Thoracic aorta (tissue), 2 donors: ENCODE measurements at places on chromosomes 11 and 22. TPM values are rescaled to one million over a fixed set of nuclear protein-coding genes. Genes with fewer than 3 reads are reported as not detected.
A peak's percentile ranks its signal among the peaks of the same experiment; 100 is the strongest.

- no peak overlapping the region for H3K4me3 ChIP-seq
- no peaks in the 10 kb centered on the region for H3K27me3 ChIP-seq
- H3K4me1 ChIP-seq, result no peaks in the 10 kb centered on the region
- H3K27ac ChIP-seq, result no peak overlapping the region
- DNase-seq, result no peak
These were observed 13.5 kb downstream of the EIF3L start for GRCh38 chr22:37862570-37863325.

- H3K36me3 ChIP-seq, result no peaks in the 10 kb centered on the region
- H3K4me1 ChIP-seq, result peaks cover 50% of the 10 kb centered on the region
- H3K4me3 ChIP-seq, result peak overlapping the region; percentile 35
- no peaks in the 10 kb centered on the region for H3K27me3 ChIP-seq
- peak overlapping the region; percentile 86 for H3K27ac ChIP-seq
These were observed 526.0 kb downstream of the ETS1 start for GRCh38 chr11:128061281-128061871.

- H3K36me3 ChIP-seq, result no peaks in the 10 kb centered on the region
- H3K4me1 ChIP-seq, result no peaks in the 10 kb centered on the region
- no peak overlapping the region for H3K27ac ChIP-seq
- peaks cover 31% of the 10 kb centered on the region for H3K27me3 ChIP-seq
- peak overlapping the region; percentile 17 for H3K4me3 ChIP-seq
These were observed 16.5 kb upstream of the PAX6 start for GRCh38 chr11:31827455-31828206.

GRCh38 chr11:17839450-17839849 lies 104.9 kb downstream of the KCNC1 start:
- H3K4me3 ChIP-seq, result no peak overlapping the region
- no peaks in the 10 kb centered on the region for H3K4me1 ChIP-seq
- H3K36me3 ChIP-seq, result no peaks in the 10 kb centered on the region
- DNase-seq, result no peak
- H3K27me3 ChIP-seq, result no peaks in the 10 kb centered on the region

- H3K27ac ChIP-seq, result peak overlapping the region; percentile 31
- no peaks in the 10 kb centered on the region for H3K27me3 ChIP-seq
- no peak overlapping the region for H3K4me3 ChIP-seq
These were observed 50.2 kb downstream of the C22orf31 start for GRCh38 chr22:29011240-29012100.

DNA sequence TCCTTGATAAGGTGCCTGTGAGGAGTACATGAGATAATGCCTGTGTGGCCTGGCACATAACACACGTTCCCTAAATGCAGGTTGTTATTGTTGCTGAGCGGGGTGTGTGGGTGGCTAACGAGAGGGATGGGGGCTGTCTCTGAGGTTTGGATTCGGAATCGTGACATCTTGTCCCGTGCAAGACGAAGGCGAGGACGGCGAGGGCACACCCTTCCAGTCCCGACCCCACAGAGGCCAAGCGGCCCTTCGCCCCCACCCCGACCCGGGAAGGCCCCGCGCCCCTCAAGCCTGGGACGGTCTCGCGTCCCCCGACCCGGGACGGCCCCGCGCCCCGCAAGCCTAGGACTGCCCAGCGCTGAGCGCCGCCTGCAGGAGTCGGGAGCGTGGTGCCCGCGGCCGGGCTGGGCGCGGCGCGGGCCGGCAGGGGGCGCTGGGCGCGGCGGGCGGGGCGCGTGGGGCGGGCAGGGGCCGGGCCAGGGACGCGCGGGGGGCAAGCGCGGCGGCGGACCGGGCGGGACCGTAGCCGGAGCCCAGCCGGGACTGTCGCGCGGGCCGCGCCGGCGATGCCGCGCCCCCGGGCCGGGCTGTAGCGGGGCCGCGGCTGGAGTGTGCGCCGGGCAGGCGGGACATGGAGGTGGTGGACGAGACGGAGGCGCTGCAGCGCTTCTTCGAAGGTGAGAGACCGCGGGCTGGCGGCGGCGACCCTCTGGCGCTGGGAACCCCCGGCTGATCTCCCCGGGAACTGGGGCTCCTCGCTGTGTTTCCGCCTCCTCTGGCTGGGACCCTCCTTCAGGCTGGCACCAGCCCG lies at the start of gene MYRF:
MYRF (plus strand) TSS at position 520 of the 808 bp plus-strand sequence; CDS start at position 629, 109 bp downstream.
- H3K4me1 ChIP-seq, result no peaks in the 10 kb centered on the region
- no peaks in the 10 kb centered on the region for H3K36me3 ChIP-seq
- H3K27ac ChIP-seq, result no peak within 1 kb of the TSS
- peak within 1 kb of the TSS; percentile 67 for H3K4me3 ChIP-seq

- no peak overlapping the region for H3K4me3 ChIP-seq
- no peak for DNase-seq
- no peaks in the 10 kb centered on the region for H3K27me3 ChIP-seq
These were observed 479.9 kb downstream of the INSC start for GRCh38 chr11:15594607-15595006.

DNA sequence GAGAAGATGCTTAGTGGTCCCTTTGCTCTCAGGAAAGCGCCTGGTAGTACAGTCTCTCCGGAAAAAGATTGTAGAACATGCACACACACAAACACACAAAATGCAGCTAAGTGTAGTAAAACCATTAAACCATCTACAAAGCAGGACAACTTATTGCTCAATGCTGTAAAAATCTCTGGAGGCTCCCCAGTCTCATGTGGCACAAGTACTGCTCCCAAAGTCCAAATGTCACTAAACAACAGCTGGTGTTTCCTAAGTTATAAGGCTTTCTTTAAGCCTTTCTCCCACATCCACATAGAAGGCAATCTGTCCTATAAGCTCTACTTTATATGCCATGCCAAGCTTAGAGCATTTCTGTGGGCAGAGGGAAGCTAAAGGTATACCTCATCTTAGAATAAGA lies 32.9 kb downstream of the CDON start:
- DNase-seq, result no peak
- H3K27me3 ChIP-seq, result no peaks in the 10 kb centered on the region
- no peak overlapping the region for H3K4me3 ChIP-seq
- no peaks in the 10 kb centered on the region for H3K4me1 ChIP-seq
- H3K36me3 ChIP-seq, result no peaks in the 10 kb centered on the region

- no peaks in the 10 kb centered on the region for H3K36me3 ChIP-seq
- H3K27ac ChIP-seq, result no peak overlapping the region
- no peaks in the 10 kb centered on the region for H3K4me1 ChIP-seq
- no peak overlapping the region for H3K4me3 ChIP-seq
- no peak for DNase-seq
- H3K27me3 ChIP-seq, result no peaks in the 10 kb centered on the region
These were observed 585.3 kb upstream of the FAT3 start for GRCh38 chr11:91639359-91639758.

DNA sequence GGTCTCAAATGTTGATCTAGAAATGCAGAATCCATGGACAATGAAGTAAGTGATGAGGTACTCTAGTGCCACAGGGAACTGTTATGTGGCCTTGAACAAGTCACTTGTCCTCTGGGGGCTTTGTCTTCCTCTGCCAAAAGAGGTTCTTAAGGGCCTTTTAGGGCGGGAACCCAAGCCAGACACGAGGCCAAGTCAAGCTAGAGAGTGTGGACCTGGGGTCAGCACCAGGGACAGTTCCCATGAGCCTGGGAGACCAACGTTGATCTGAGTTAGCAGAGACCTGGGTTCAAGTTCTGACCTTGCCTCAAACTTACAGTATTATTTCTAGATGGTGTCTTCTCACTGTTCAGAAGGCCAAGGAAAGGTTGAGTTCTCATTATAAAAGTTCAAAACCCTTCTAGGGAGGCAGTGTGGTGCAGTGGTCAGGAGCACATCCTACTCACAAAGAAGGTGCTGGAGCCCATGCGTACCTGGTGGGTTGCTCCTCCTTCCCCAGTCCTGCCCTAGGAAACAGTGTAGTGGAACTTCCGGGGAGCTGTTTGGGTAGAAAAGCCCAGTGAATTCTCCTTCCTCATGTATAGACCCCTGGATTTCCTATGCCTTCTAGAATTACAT lies 121.5 kb downstream of the CHST1 start:
- peaks cover 3% of the 10 kb centered on the region for H3K27me3 ChIP-seq
- H3K4me3 ChIP-seq, result no peak overlapping the region
- no peak overlapping the region for H3K27ac ChIP-seq
- DNase-seq, result no peak
- H3K4me1 ChIP-seq, result no peaks in the 10 kb centered on the region
- no peaks in the 10 kb centered on the region for H3K36me3 ChIP-seq

DNA sequence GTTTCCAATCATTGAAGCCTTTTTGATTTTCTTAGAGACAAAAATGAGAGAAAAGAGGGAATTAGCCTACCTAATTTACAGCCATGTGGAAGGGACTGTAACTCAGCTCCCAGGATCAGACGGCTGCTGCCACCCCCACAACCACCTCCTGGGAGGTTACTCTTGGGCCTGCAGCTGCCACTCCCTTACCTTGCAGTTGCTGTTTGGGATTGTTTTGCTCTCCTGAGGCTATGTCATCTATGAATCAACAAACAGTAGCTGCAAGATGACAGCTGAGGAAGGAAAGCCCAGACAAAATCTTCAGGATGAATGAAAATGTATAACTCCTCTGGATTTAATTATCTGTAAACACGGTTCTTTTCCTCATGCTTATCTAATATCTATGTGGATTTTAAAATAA lies 28.0 kb upstream of the ZC3H12C start:
- H3K27me3 ChIP-seq, result no peaks in the 10 kb centered on the region
- no peaks in the 10 kb centered on the region for H3K4me1 ChIP-seq
- no peak overlapping the region for H3K27ac ChIP-seq
- H3K4me3 ChIP-seq, result no peak overlapping the region
- no peaks in the 10 kb centered on the region for H3K36me3 ChIP-seq

DNA sequence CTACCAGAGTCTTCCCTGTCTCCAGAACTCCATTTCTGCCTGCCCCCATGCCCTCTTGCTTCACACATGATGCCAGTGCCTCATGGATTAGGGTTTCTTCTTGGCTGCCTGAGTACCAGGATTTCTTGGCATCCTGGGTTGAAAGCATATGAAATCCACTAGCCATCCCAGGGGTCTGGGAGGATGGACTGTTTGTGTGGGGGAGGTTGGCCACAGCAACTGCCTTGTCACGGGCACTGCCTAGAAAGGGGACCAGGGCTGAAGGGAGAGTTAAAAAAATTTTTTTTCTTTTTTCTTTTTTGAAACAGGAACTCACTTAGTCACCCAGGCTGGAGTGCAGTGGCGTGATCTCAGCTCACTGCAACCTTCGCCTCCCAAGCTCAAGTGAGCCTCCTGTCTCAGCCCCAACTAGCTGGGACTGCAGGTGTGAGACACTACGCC lies 4.2 kb downstream of the USP35 start:
- H3K27me3 ChIP-seq, result no peaks in the 10 kb centered on the region
- H3K36me3 ChIP-seq, result peaks cover 4% of the 10 kb centered on the region
- no peak for DNase-seq
- peaks cover 31% of the 10 kb centered on the region for H3K4me1 ChIP-seq
- H3K27ac ChIP-seq, result peak overlapping the region; percentile 82

DNA sequence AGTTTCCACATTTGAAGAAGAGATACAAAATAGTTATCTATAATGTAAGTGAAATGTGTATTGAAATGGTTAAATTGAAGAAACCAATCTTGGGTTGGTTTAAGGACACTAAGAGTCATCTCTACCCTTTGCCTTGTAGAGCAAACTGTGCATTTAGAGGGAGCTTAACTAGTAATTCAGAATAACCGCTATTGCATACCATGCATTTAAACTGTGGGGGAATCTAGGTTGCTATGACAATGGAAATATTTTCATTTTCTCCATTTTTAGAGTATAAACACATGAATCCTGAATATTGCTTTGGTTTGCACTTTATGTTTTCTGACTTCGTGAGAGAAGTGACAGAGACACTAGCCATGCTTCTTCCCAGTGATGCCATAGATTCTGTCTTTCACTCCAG lies 39.7 kb downstream of the FAT3 start:
- no peak for DNase-seq

GRCh38 chr11:6315811-6316425 lies 4.4 kb downstream of the CAVIN3 start:
- no peaks in the 10 kb centered on the region for H3K27me3 ChIP-seq
- H3K36me3 ChIP-seq, result no peaks in the 10 kb centered on the region
- peak; percentile 26 for DNase-seq

Gene TREH
- total RNA-seq, result not detected

Gene PTPRJ
- total RNA-seq, result 20.4 TPM

Gene LINC01488
- total RNA-seq, result not detected

Gene TSPAN18
- total RNA-seq, result 2.0 TPM

Gene TMEM41B
- 34.8 TPM for total RNA-seq

Gene CCDC87
- 0.68 TPM for total RNA-seq

Gene SLC22A8
- not detected for total RNA-seq

Gene APLNR
- 4.3 TPM for total RNA-seq

Gene GLB1L2
- total RNA-seq, result 4.1 TPM
